Keratinocyte (primary cell): ENCODE measurements at places on chromosomes 5 and 9. TPM values are rescaled to one million over a fixed set of nuclear protein-coding genes. Genes with fewer than 3 reads are reported as not detected.

DNA sequence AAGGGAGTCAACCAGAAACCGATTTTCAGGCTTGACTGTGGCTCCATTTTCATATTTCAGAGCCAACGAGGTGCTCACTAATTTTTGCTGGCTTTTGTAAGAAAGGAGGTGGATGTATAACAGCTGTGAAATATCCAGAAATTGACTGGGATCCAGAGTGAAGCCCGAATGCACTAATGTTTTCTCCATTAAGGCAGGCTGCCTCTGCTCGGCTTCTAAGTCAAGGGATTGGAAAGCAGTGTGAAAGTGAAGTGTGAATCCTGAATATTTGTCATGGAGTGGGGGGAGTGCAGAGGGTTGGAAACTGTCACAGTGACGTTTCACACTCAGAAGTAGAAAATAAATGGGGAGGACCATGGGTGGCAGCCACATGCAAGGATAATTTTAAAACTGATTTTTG is 237.4 kb downstream of the GOLPH3 start:
- no peak for DNase-seq

- no peak for DNase-seq
Measured at GRCh38 chr9:109314011-109314531, 6.8 kb downstream of the EPB41L4B start.

- DNase-seq = no peak
Measured at GRCh38 chr5:33726422-33727165, 165.2 kb downstream of the ADAMTS12 start.

The HMMR gene
- 1.5 to 16.2 TPM (median 7.7 TPM) in 3 replicates for polyA plus RNA-seq
